Osteoblast (primary cell): ENCODE measurements at places on chromosomes 16 and 17. TPM values are rescaled to one million over a fixed set of nuclear protein-coding genes. Genes with fewer than 3 reads are reported as not detected.

The KRTAP4-5 gene
- total RNA-seq, result not detected in 2 replicates

- no peak overlapping the region for H3K27ac ChIP-seq
- DNase-seq, result no peak
- no peaks in the 10 kb centered on the region for H3K36me3 ChIP-seq
- no peak overlapping the region for H3K4me3 ChIP-seq
Measured at GRCh38 chr16:8120001-8120400, 470.3 kb downstream of the TMEM114 start.

GRCh38 chr17:67413388-67413787 lies 36.3 kb downstream of the PITPNC1 start:
- no peak for DNase-seq
- H3K27ac ChIP-seq, result no peak overlapping the region
- H3K36me3 ChIP-seq, result no peaks in the 10 kb centered on the region
- H3K27me3 ChIP-seq, result no peaks in the 10 kb centered on the region

The SLC5A2 gene
- not detected in 2 replicates for total RNA-seq

The OMG gene
- total RNA-seq, result 0.72 and 0.88 TPM in 2 replicates

DNA sequence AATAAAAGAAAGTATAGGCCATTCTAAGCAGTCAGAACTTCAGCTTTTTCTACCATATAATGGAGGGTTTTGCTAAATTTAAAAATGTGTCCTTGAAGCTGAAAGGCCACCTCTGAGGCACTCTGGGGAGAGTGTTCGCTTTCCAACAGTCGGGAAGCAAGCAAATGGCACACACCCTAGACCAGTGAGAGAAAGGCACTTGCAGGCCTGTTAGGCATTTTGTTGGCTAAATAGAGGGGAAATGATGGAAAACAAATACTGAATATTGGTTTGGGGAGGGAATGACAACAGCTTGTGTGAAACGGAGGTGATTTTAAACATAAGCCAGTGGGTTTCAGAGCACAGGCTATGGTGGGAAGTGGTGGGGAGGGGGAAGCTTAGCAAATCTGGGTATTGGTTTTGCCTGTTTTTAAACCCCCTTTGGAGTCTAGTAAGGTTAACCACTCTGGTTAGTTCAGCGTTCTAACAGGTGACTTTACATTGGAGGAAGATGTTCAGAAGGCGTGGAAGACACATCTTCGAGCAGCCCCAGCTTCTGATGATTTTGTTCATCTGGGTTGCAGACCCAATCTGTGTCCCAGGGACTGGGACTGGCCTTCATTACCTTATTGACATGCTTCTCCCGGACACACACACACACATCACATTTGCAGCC lies 90.5 kb downstream of the PRKCA start:
- H3K36me3 ChIP-seq, result peaks cover 30% of the 10 kb centered on the region
- H3K27me3 ChIP-seq, result no peaks in the 10 kb centered on the region
- peaks cover 6% of the 10 kb centered on the region for H3K4me1 ChIP-seq
- DNase-seq, result no peak
- no peak overlapping the region for H3K27ac ChIP-seq

The TNFRSF17 gene
- total RNA-seq, result not detected in 2 replicates

DNA sequence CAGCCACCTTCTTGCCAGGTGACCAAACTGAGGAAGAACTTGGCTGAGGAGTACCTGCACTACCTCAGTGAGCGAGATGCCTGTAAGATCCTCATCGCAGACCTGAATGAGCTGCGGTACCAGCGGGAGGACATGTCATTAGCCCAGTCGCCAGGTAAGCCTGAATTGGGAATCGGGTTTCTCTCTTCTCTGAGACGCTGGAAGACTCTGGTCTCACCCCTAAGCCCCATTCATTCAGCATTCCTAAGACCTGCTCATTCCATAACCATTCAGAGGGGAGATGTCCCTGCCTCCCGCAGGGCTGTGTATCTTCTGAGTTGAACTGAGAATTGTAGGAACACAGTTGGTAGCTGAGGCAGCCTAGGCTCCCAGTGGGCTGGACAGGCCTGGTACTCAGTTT lies 17.0 kb upstream of the THAP11 start:
- no peak overlapping the region for H3K27ac ChIP-seq
- H3K27me3 ChIP-seq, result no peaks in the 10 kb centered on the region
- H3K4me3 ChIP-seq, result no peak overlapping the region
- H3K36me3 ChIP-seq, result peaks cover 21% of the 10 kb centered on the region
